ENCODE measurements at places on chromosomes 13 and 19.

GRCh38 chr19:56476093-56476492 lies 1.1 kb downstream of the ZNF667 start:
- DNase-seq = no peak

DNA sequence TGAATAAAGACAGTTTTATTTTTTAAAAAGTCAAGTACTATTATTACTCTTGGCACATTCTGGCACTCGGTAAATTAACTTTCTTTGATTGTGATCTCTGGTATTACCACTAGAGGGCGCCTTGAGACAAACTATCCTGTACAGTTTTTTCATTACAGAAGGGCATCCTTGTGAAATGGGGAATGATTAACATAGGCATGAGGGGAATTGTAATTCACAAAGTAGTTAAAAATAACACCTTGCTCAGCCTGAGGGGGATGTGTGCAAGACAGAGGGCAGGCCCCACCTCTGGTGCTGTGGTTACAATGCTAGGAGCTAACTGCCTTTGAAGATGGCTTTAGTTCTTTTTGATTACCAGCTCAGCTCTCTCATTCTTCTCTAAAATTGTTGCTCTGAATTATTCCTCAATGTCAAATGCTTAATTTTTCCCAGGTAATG lies 24.2 kb upstream of the C1QTNF9B start:
- no peak for DNase-seq

DNA sequence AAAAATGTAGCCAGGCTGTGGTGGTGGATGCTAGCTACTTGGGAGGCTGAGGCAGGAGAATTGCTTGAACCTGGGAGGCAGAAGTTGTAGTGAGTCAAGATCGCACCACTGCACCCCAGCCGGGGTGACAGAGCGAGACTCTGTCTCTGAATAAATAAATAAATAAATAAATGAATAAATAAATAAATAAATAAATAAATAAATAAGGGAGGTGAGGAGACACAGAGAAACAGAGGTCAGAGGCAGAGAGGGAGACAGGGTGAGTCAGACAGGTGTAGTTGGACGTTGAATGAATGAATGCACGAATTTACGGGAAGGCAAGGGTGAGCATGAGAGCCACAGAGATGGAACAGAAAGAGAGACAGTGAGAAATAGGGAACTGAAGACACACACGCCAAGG lies 3.1 kb downstream of the RAB4B start:
- no peak for DNase-seq

GRCh38 chr13:24784319-24784718 lies 20.4 kb downstream of the RNF17 start:
- DNase-seq = no peak

GRCh38 chr19:32889137-32889934 lies 19.8 kb upstream of the SLC7A9 start:
- DNase-seq = no peak

DNA sequence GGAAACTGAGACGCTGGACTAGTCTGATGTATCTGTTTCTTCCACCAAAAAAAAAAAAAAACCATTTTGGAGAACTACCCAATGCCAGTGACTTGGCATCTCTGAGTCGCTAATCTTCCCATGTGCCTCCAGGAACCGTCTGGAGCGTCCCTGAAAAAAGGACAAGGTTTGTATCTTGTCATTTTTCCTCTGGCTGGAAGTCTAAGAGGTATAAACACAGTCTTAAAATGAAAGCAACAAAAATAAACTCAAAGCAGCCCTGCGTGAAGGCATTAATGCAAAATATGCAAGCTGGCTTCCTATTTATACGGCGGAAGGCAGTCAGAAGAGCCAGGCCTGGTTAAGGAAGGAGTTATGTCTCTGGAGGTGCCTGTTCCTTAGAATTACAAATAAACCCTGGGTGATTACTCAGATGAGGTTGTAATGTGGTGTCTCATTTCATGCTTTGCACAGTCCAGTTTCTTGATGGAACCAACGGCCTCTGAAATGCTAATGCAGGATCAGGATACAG lies 20.3 kb downstream of the ACTN4 start:
- no peak for DNase-seq

- DNase-seq = no peak
Observed at GRCh38 chr13:33776239-33776881, 41.6 kb upstream of the RFC3 start.

Data from stimulated activated CD8-positive, alpha-beta memory T cell treated with anti-CD3 and anti-CD28 coated beads, Interleukin-2, amount 100 ng/mL, for 48 hours (primary cell).